ENCODE measurements at places on chromosomes 16 and 17.

- no peak for DNase-seq
Measured at GRCh38 chr17:77288115-77288619, 147.4 kb downstream of the SEC14L1 start.

DNA sequence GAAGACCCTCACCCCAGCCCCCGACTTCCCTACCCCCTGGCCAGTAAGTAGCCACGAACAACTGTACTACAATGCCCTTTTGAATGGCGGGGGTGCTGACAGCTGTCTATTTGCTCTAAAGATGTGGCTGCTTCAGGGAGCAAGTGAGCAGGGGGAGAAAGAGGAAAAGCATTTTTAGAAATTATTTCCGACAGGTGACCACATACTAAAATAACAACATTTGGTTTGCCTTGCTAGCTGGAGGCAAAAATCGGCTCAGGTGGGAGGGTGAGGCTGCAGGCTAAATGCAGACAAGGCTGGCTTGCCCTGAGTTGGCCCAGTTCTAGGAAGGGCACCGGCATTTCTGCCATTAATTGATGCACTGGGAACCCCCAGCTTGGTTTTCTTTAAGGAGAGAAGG is 188.5 kb downstream of the XYLT1 start:
- no peak for DNase-seq

DNA sequence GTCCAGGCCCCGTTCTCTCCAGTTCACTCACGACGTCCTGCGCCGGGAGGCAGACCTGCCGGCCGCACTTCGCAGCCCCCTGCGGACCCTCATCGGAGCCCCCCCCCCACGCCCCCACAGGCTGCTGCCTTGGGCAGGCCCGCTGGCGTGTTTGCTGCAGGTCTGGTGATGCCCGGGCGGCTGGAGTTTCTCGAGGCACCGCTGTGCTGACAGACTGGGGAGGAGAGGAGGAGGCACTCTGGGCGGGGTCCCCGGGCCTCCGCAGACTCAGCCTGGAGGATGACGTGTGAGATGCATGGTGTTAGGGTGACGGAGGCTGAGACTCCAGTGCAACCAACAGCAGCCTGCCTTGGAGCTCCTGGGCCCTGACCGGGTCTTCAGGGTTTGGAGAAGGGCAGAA is 24.1 kb downstream of the BAIAP2 start:
- DNase-seq, result no peak

DNA sequence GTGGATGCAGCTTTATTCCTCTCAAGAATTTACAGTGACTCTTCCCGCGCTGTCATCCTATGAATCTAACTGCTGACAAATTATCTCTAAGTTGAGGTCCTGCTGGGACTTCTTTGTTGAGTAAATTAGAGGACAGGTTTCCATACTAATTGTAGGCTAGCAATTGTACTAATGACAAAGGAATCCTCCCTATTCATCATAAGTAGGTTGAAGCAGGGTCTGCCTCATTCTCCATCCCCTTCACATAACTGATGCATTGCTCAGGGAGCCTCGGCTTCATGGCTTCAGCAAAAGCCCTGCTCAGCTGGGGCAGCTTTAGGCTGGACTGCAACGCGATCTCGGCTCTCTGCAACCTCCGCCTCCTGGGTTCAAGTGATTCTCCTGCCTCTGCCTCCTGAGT is 83.1 kb upstream of the IRX6 start:
- DNase-seq, result no peak
